ENCODE measurements at places on chromosomes 5 and 9.
A peak's percentile ranks its signal among the peaks of the same experiment; 100 is the strongest.

DNA sequence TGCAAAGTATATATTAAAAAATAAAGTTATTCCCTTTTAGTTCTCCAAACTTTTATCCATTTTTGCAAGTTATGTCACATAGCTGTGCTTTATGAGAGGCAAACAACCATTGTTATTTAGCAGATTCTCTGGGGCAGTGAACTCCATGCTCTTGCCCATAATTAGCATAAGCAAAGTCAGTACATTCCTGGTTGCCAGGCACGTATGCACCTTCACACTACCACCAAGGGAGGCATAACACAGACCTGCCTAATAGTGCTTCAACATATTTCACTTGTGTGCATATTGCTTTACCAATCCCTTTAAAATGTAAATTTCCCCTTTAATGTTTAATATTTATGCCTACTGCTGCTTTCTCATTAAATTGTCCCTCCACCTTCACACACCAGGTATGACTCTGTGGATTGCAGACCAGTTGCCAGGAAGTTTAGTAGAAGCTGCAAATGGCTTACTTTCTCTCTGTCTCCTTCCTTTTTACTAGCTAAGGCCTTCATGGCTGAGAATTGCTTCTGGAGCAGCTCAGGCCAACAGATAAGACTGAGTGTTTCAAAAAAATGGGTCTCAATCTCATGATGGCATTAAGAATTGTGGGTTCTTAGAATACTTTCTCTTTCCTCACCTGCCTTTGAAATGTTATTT, 388.2 kb downstream of the PRR16 start:
- DNase-seq = no peak

DNA sequence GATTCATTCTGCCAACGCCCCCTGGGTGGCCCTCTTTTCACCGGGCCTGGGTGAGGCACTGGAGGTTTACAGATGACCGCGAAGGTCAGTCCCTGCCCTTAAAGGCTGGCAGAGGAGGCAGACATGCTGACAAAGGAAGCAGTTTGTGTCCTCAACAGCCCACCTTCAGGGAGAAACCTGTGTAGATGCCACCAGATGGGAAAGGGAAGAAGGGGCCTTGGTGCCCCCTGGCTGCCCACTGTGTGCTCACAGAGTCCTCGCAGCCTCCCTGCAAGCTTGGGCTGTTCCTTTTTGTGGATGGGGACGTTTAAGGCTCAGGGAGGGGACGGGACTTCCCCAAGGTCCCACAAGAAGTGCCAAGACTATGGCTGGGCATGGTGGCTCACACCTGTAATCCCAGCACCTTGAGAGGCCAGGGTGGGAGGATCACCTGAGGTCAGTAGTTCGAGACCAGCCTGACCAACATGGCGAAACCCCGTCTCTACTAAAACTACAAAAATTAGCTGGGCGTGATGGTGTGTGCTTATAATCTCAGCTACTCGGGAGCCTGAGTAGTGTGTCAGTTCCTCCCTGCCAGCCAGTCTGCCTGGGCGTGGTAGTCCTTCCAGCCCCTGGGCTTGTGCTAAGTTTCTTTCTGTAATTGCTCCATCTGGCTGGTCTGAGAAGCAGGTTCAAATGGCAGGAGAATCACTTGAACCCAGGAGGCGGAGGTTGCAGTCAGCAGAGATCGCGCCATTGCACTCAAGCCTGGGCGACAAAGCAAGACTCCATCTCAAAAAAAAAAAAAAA, 36.2 kb downstream of the NEK6 start:
- DNase-seq = no peak

- DNase-seq = no peak
Measured at GRCh38 chr5:127801751-127802476, 98.7 kb downstream of the CCDC192 start.

- no peak for DNase-seq
Measured at GRCh38 chr5:146680846-146681584, 165.0 kb upstream of the GPR151 start.

- no peak for DNase-seq
Measured at GRCh38 chr5:170632985-170633234, 129.1 kb downstream of the KCNIP1 start.

DNA sequence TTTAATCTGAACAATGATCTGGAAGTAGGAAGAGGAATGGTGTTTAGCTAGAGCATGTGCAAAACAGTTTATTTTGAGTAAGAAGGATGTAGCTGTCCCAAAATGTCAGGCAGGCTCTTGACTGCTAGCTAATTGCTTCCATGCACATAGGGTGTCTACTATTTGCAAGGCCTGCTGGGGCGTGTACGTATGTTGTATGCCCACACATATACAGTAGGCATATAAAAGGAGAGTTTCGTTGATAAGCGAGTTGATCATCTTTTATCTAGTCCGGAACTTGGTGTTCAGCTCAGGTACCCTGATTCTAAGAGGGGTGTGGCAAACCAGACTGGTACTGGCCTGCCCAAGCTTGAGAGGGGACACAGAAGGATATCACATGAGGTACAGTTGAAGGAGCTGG, 177.2 kb downstream of the GOLPH3 start:
- no peak for DNase-seq

DNA sequence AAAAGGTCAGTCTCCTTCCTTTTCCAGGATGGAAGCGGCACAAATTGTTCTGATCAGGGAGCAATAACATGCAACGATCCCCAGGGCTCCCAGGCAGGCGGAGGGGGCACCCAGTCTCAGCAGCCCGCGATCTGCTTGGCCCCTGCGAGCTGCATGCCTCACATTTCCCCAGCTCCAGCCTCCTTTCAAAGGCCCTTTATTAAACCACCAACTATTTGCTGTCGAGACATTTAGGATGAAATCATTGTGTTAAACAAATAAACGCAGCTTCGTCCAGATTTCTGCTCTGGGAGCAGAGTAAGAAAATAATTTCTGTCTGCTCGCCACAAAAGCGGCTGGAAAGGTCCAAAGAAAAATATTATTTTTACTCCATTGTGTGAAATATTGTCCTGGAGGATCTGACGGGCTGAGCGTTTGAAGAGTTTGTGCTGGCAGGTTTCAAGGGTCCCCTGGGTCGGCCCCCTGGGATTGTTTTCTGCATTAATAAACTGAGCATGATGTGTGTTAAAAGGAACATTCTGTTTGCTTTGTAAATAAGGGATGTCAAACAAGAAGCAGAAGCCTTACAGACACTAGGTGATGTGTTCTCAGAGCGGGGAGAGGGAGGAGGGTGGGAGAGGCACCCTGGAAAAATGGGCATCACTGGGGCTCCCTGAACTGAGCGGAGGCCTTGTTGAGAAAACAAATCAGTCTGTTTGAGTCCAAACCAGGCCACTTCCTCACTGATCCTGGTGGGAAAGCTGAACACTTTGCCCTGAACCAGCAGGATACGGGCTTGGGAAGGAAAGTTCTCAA, 110.1 kb downstream of the FOXD1 start:
- DNase-seq = no peak

- DNase-seq = no peak
Measured at GRCh38 chr9:36041506-36041905, 4.8 kb downstream of the RECK start.

- no peak for DNase-seq
Measured at GRCh38 chr5:172243302-172243701, 40.3 kb downstream of the UBTD2 start.

- DNase-seq = no peak
Measured at GRCh38 chr5:61587125-61587524, 255.1 kb downstream of the ZSWIM6 start.

DNA sequence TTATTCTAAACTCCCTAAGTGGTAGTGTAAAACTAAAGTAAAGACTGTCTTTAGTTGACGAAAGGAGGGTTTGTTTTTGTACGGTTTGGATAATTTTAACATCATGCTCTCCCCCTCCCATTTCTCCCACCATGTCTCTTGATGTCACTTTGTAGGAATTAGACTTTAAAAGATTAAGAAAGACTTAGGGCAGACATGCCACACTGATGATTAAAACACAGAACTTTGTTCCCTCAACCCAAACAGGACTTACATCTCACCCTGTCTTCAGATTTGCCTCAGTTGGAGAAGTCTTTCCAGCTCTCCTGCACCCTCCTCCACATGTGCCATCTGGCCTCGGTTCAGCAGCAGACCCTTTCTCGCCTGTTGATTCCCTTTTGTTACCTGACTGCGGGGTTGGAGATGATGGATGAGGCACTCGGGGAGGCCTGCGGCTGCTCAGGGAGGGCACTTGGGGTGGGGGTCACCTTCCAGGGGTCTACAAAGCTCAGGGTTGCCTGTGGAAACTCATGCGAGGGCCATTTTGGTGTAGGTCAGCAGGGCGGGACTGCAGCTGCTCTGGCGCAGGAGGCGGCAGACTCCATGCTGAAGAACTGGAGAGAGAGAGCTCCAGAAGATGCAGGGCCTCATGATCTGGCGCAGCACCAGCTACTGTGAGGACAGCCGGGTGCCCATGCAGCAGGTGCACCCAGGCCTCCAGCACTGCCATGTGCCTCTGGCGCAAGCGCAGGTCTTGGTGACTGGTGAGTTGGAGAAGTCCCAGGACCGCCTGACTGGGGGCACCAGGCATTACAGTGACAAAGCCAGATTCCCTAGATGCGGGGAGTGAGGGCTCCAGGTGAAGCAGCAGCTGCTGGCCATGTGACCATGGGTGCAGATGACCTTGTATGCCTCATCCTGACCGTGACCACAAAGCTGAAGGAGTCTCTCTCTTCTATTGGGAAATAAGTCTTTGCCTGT, 24.5 kb upstream of the EXOC3 start:
- peak; percentile 27 for DNase-seq

DNA sequence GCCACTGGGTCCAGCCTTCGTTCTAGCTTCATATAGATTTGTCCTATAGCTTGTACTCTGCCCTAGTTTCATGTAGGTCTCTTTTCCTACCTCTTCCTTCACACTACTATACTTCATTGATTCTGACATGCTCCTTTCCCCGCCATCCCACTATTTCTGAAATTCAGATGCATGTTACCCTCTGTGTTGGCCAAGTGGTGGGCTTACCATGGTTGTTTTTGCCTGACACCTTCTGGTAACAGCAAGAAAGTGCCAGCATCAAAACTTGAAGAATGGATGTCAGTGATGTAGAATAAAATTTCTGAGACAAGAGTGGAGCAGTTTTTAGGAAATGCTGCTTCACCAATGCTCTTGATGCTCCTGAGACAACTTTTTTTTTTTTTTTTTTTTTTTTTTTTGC, 19.5 kb upstream of the SERINC5 start:
- DNase-seq = no peak

DNA sequence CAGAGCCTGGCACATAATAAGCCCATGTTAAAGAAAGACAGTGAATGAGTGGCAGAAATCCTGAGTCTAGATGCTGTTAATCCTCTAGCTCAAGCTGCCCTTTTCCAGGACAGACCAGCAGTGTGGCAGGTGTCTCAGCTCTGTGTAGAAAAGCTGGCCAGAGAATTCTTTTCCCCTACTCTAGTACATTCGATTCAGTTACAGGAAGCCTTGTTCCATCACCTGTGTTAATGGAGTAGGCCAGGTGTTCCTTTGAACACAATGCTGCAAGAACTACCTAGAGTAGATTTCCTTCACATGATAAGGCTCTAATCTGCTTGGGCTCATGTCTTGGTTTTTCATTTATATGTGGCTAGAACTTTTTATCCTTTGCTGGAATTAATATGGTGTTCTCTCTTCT, 52.5 kb downstream of the NUP214 start:
- no peak for DNase-seq

DNA sequence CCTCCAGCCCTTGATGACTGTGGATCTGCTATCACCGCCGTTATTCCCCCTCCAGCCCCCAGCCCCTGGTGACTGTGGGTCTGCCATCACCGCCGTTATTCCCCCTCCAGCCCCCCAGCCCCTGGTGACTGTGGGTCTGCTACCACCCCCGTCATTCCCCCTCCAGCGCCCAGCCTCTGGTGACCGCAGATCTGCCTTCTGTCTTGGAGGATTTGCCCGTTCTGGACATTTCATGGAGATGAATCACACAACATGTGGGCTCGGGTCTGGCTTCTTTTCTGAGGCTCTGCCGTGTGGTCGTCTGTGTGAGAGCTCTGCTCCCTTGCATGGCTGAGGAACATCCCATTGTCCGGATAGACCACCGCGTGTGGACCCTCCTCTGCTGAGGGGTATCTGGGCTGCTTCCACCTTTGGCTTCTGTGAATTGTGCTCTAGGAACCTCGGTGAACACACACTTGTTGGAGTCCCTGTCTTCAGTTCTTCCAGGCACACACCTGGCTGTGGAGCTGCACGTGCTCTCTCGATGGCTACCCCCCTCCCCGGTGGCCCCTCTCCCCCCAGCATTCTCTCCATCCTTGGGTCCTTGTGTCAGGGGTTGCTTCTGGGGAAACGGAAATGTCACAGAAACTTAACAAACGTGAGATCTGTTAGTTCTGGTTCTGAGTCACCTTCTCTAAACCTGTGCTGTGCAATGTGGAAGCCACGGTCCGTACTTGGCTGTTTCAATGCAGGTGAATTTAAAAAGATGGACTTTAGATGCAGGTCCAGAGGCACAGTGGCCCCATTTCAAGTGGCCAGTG, 105.3 kb upstream of the COL5A1 start:
- DNase-seq = peak; percentile 76

DNA sequence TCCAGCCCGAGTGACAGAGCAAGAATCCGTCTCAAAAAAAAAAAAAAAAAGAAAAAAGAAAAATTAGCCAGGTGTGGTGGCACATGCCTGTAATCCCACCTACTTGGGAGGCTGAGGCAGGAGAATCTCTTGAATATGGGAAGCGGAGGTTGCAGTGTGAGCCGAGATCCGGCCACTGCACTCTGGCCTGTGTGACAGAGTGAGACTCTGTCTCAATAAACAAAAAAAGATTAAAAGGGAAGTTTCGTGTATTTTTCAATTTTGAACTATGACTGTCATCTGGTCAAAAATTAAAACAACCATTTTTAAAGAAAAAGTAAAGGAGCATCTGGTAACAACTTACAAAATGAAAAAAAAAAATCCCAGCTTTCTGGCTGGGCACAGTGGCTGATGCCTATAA, 36.3 kb upstream of the PLIN2 start:
- no peak for DNase-seq

GRCh38 chr5:14723701-14724132, 59.2 kb downstream of the OTULIN start:
- DNase-seq = no peak

- DNase-seq = peak; percentile 15
Measured at GRCh38 chr5:90308787-90309585, 100.6 kb downstream of the CETN3 start.

- peak; percentile 68 for DNase-seq
Measured at GRCh38 chr9:82223442-82223841, 234.9 kb downstream of the SPATA31D1 start.

GRCh38 chr5:76046741-76047140, 36.4 kb upstream of the SV2C start:
- no peak for DNase-seq

GRCh38 chr9:131402738-131403492, 9.0 kb downstream of the PRRC2B start:
- DNase-seq = peak; percentile 57

- peak; percentile 39 for DNase-seq
Measured at GRCh38 chr5:53877243-53877642, 316.8 kb downstream of the NDUFS4 start.

- no peak for DNase-seq
Measured at GRCh38 chr5:98103807-98104206, 669.7 kb upstream of the RGMB start.

DNA sequence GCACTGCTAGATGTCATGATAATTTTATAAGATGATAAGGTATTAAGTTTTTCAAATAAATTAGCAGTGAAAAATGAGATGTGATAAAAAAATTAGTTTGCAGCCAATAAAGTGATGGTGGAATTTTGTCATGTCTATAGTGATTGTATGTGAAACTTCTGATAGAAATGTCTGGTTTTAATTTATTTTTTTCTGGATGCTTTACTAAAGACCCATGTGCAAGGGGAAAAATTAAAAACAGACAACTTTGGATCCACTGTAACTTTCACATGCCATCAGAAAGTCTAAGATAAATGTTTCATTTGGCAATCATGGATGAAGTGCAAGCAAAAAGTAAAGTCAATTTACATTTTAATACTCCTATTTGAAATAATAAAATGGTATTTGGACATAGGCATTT, 4.4 kb upstream of the NDUFS4 start:
- DNase-seq = no peak

GRCh38 chr5:179393078-179393477, 47.8 kb upstream of the ADAMTS2 start:
- peak; percentile 49 for DNase-seq

All from A172 (cell line).